Stimulated activated CD4-positive, alpha-beta T cell treated with anti-CD3 and anti-CD28 coated beads, Interleukin-2, amount 100 ng/mL, for 48 hours (primary cell): ENCODE measurements at places on chromosomes 4 and X.

GRCh38 chrX:110146521-110146920 is 143.6 kb downstream of the TMEM164 start:
- DNase-seq: peak; percentile 11

DNA sequence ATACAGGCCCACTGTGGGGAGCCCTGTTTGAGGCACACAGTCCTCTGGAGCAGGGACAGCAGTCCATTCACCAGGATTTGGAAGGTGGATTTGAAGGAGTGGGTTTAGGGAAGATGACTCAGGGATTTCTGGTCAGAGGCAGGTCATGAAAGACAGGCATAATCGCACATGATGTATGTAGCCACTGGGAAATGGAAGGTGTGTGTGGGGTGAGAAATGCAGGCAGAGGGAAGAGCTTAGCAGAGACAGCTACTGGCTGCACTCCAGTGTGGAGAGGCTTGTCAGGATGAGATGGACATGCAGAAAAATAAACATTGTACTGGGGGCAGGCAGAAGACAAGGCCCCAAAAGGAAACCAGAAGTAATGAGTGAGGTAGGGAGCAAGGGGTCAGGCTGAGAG is 85.2 kb upstream of the STS start:
- DNase-seq: no peak

- DNase-seq: no peak
Observed at GRCh38 chrX:281166-281999, at the start of gene PLCXD1. Gene PLCXD1 (plus strand): TSS chrX:281381. CDS start chrX:284188, 2,807 bp downstream.

- DNase-seq: no peak
Observed at GRCh38 chrX:50705042-50705441, 109.0 kb downstream of the SHROOM4 start.

DNA sequence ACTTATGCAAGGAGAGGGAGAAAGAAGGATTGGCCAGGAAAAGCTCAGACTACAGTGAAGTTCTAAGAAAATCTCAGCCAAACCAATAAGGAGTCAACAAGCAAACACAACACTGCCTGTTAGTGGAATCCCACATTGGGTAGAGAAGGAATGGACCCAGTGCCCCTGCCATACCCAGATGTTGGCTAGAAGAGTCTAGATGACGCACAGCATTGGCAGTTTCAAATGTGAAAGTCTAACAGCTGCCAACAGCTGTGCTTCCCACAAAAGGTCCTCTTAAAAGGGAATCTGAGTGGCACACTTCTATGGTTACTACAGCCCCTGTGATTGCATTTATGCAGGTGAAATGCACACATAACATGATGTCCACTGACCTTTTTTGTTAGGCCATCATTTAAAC is 37.2 kb upstream of the CPEB2 start:
- no peak for DNase-seq

DNA sequence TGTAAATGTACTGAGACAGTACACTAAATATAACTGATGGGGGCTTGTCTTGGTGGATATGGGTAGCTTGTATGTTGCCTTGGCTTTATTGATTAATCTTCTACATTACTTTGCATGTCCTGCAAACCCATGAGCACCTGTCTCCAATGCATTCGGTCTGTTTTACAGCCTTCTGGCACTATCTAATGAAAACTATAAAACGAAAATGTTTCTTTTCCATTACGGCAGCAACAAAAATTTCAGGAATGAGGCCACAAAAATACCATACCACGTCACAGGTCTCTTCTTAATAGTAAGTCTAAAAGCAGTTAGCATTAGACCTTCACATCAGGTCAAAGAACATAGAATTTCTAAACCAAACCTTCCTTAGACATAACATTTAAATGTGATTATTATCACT is 49.8 kb downstream of the EDNRA start:
- DNase-seq: no peak

GRCh38 chr4:48228949-48229348 is 40.7 kb downstream of the TEC start:
- no peak for DNase-seq

DNA sequence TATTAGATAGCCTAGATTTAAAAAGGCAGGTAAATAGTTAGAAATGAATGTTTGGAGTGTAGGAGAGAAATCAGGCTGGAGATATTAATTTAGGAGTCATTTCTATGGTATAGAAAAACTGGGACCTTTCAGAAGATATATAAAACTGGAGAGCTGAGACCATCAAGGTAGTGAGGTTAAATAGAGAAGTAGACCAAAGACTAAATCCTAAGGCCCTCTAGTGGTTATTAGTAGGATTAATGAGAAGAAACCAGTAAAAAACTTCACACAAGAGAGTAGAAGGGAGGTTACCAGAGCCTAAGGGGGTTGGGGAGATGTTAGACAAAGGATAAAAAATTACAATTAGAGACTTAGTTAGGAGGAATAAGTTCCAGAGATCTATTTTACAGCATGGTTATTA is 351.0 kb upstream of the SPANXN1 start:
- DNase-seq: no peak

- DNase-seq: peak; percentile 44
Observed at GRCh38 chrX:118495958-118496762, 545 bp downstream of the DOCK11 start.

GRCh38 chr4:54332542-54332941 is 103.4 kb downstream of the PDGFRA start:
- DNase-seq: no peak

DNA sequence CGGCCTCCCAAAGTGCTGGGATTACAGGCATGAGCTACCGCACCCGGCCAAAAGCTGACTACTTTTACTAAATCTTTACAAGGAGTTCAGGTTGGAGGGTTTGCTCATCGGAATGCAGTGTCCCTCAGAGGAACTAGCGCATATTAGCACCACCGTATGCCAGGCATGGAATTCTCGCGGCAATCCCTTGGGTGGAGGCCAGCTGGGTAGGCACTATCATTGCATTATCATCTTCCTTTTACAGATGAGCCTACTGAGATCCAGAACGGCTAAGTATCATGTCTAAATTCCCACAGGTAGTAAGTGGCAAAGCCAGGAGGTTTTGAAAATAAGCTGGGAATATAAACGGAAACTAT is 6.1 kb upstream of the CXorf66 start:
- DNase-seq: no peak

DNA sequence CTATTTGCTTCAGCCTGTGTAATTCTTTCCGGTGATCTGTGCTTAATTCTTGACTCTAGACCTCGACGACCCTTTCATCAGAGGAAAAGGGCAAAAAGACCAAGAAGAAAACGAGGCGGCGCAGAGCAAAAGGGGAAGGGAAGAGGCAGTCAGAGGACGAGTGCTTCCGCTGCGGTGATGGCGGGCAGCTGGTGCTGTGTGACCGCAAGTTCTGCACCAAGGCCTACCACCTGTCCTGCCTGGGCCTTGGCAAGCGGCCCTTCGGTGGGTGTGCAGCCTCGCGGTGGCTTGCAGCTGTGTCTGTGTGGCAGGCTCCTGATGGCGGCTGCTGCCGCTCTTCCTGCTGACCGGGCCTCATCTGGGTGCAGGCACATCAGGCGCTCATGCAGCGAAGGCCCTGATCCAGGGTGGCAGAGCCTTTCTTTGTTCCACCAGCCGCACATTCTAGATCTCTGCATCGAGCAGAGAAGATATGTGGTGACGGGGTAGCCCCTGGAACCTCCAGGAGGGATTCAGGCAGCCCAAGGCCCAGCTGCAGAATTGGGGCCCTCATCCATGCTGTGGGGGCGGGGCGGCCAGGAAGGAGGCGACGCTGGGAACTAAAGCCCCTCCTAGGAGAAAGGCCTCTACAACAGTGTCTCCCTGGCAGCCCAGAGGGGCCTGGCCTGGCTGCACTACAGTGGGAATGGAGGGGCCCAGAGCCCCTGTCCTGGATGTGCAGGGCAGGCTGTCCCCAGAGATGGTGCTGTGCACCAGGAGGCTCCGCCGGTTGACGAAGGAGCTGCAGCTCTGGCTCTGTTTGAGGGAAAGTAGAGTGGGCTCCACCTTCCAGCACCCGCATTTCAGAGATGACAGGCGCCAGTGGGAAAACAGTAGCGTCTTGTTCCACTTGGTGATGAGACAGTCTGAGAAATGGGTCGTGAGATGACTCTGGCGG is 32.1 kb downstream of the NELFA start:
- no peak for DNase-seq

DNA sequence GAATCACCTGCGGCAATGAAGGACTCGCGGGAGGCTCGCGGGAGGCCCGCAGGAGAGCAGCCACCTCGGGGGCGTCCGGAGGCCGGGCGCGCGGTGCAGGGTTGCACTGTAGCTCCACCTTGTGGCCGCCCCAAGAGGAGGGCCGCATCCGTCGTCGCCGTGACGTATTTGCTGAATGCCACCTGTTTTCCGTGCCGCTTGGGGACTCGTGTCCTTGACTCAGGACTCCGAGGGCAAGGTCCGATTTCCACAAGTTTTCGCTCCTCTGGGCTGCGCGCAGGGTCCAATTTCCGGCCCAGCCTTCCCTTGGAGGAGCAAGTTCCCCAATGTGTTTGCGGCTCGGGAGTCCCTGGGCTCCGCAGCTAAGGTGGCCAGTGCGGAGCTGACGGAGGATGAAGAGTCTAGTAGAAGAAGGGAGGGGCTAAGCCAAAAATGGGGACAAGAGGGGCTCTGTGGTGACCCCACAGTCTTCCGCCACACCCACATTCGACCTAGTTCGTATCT is 10.7 kb upstream of the DLG3 start:
- DNase-seq: peak; percentile 68

DNA sequence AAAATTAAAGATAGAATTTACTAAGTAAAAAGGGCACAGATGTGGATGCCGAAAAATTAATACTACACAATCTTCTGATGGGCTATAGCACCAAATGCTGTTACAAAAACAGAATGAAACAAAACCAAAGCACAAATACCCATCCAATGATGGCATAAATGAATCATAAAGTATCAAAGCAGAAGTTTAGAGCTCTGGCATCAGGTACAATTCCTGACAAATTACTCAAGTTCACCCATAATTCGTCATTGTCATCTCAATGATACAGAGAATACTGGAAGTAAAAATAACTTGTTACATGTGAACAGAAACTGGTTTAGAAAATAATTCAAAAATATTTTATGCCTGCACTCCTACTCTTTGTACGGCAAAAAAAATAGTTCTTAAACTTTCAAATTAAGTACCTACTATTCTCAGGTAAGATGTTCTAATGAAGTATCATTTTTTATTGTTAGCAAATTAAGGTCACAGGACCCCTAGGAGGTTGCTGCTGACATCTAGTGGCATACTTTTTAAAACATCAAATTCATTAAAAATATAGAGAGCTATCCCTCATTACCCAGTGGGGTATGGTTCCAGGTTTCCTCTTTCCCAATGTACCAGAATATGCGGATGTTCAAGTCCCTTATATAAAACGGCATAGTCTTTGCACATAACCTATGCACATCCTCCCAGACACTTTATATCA is 126.1 kb downstream of the INPP4B start:
- DNase-seq: no peak

DNA sequence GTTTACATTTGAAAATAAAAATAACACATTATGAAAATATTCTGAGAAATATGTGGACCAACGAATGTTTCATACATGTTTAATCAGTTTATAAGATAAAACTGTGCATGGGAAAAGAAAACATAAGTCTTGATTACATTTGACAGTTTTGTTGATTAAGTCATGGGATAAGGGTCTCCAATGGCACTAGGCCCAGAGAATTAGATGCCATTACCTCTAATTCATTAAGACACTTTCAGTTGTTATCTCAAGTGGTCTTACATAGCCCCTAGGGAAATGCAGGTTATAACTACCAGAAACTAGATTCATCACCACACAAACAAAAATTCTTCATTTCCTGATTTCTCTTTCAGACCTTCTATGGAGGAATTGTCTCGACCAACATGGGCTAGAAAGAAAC is 300.8 kb downstream of the PCDH7 start:
- DNase-seq: no peak

DNA sequence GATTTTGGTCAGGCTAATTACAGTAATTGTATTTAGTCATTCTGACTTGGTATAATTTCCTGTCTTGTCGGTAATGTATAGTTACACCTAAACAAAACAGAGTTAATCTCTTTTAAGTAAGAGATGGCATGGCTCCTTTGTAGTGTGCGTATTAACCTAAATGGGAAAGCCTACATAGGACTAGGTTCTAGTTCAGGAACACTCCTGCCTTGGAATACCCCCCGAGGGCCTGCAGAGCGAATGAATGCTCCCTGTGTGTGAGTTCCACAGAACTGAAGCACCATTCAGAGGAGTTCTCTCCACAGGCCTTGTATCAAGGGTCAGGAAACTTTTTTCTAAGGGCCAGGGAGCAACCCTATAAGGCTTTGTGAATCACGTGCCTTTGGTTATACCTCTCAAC is 44.9 kb upstream of the STIM2 start:
- DNase-seq: no peak

- no peak for DNase-seq
Observed at GRCh38 chrX:14922437-14922836, 49.2 kb downstream of the MOSPD2 start.

- DNase-seq: no peak
Observed at GRCh38 chr4:108560616-108561015, 59.8 kb upstream of the RPL34 start.

DNA sequence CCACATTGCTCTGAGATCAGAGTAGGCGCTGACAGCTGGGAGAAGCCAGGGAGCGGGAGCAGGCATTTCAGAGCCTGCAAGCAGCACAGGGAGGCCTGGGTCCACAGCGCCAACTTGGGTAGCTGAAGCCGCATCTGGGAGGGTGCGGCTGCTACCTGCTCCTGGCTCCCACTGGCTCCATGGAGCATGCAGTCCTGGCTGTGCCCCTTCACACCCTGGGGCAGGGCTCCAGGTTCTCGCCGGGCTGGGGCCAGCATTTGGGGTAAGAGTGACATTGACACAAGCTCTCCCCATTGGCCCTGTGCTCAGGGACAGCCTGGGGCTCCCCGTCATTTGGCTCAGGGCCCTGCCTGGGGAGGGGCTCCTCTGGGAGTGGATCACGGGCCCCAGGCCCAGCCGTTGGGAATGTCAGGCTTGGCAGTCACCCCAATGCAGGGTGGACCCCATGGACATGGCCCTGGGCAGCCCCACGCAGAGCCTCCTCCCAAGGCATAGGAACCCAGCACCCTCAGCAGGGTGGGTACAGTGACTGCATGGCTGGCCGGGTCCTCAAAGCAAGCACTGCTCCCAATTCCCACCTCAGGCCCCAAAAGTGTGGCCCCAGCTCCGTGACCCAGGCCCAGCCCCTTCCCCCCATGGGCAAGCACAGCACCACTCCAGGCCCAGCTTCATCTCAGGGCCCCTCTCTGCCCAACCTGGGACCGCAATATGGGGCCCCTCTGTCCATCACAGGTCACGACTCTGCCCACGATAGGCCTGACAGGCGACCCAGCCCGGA is 82.4 kb downstream of the PRDM5 start:
- no peak for DNase-seq

GRCh38 chrX:155767876-155768769 is 113.0 kb upstream of the VAMP7 start:
- no peak for DNase-seq

GRCh38 chrX:141278306-141278705 is 36.0 kb upstream of the SPANXC start:
- no peak for DNase-seq

DNA sequence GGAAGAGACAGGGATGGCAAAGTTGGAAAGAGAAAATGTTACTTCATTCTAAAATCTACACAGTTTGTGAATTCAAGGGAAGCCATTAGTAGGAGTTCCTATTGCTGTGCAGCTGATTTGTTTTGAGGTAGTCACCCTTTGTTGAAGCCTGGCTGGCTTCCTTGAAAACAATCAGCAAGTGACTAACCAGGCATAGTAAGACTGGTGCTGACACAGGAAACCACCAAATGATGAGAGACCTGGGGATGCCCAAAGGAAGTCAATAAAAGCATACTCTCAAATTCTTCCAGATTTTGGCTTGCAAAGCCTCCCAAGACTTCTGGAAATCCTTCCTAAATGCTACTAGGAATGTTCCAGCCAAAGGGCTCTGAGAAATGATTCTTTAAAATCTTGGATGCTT is 23.9 kb upstream of the PRDM8 start:
- DNase-seq: no peak

GRCh38 chr4:101183666-101184373 is 163.5 kb downstream of the PPP3CA start:
- no peak for DNase-seq
